ENCODE measurements at places on chromosomes 2 and 18.

- DNase-seq, result no peak
Observed at GRCh38 chr2:150647943-150648342, 160.5 kb upstream of the RND3 start.

DNA sequence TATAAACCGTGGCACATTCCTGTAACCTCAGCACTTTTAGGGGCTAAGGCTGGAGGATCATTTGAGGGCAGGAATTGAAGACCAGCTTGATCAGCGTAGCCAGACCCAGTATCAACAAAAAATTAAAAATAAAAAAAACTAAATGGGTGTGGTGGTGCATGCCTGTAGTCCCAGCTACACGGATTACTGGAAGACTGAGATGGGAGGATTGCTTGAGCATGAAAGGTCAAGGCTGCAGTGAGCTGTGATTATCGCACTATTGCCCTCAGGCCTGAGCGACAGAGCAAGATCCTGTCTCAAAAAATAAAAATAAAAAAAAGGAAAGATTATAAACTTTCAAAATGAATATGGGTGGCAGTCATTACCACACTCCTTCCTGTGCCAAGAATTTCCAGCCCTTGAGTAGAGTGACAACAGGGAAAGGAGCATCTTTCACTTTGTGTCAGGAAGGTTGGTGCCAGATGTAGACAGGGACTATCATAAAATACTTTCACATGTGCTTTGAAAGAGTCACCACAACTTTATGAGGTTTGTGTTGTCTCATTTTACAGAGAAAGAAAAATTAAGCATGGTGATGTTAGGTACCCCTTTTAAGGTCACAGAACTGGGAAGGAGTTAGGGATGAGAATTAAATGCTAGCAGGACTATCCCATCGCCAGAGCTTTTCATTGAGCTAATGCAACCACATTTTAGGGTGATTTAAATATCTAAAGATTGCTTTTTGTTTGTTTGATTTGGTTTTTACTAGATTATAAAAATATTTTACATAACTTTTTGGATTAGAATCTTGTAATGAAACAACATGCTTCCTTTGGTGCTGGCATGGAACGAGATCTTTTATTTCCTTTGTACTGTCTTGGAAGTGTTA is 1617.4 kb upstream of the ACVR2A start:
- DNase-seq, result no peak

GRCh38 chr2:37784071-37784758 is 112.8 kb upstream of the CDC42EP3 start:
- no peak for DNase-seq

DNA sequence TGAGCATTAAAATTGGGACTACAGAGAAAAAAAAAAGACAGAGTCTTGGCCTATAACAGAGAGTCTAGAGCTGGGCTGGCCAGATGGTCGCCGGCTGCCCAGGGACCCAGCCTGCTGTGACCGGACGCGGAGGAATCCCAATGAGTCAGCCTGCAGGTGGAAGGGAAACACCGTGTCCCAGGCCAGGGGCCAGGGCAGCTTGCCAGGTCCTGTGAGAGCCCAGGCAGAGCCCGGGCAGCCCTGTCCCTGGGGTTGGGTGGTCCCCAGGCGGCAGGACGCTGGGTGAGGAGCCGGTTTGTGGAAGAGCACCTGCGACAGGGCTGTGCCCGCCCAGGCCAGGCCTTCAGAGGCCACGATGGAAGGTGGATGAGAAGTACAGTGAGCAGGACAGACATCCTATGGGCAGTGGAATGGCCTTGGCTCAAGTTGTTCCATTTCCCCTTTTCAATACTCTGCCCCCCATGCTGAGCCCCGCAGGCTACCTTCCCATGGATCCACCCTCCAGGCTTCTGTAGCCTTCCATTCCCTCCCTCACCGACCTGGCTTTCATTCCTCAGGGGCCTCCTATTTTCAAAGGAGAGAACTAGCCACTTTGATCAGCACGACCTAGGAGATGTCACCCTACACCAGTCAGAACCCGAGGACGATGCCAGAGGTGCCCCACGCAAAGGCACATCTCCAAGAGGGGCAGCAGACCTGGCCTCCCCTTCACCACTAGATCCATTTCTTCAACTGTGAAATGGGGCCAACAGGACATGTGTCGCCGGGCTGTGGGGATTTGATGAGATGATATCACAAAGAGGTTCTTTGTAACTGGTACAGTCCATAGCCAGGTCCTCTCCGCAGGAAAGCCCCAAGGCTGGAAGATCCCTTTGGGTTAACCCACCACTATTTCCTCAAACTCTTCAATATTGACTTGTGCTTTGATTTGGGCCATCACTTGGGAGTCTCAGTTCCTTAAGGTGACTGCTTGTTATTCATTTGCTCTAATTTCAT is 87.5 kb downstream of the POLR1A start:
- no peak for DNase-seq

DNA sequence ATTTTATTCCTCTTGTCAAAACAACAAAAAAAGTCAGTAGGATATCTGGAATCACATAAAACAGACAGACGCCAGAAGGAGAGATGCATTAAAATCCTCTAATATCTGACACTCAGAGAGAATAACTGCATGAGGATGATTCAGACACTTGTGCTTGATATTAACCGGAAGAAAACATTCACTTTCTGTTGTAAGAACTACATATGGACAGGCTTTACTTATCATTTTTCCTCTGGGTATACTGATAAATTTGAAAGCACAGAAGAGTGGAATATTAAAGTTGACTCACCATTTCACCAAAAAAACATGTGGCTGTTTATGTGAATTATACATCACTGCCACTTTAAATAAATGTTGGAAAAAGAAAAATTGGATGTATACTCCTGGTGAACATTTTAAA is 589.1 kb upstream of the CDH2 start:
- no peak for DNase-seq

- no peak for DNase-seq
Observed at GRCh38 chr2:201618744-201619662, 24.3 kb downstream of the TMEM237 start.

GRCh38 chr2:167404627-167405284 is 516.5 kb downstream of the XIRP2 start:
- DNase-seq, result no peak

DNA sequence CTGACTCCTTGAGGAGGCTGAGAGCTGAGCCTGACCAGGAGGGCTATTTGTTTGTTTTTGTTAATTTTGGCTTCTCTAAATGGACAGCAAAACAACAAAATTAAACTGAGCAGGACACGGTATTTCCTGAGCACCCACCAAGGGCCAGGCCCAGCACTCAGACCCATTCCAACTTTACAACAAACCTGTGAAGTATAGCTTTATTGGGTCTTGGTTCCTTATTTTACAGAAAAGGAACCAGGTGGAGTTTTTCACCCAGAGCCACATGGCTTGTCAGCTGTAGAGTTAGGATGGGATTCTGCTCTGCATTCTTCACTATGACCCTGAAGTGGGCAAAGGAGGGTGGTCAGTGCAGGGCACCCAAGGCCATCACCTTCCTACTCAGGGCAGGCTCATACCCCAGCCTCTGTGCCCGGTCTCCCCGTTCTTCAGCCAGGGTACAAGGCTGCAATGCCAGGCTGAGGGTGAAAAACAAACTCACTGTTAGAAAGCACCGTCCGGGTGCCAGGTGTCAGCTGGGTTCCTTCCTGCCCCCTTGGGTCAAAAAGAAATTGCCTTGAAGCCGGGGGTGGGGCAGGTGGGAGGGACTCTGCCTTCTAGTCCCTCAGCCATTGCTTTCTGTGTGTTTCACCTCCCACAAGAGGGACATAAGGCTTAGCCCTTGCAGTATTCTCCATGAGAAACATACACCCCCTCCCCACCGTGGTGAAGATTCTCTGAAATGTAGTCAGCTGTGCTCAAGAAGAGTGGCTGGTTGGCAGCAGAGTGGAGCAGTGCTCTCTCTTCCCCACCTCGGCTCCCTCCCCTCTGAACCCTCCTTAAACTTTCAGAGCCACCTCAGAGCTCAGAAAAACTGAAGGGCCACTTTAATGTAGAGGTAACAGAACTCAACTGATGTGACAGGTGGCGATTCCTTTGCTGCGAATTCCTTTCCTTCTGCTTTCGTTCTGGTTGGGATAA is 2.2 kb downstream of the PSD4 start:
- no peak for DNase-seq

DNA sequence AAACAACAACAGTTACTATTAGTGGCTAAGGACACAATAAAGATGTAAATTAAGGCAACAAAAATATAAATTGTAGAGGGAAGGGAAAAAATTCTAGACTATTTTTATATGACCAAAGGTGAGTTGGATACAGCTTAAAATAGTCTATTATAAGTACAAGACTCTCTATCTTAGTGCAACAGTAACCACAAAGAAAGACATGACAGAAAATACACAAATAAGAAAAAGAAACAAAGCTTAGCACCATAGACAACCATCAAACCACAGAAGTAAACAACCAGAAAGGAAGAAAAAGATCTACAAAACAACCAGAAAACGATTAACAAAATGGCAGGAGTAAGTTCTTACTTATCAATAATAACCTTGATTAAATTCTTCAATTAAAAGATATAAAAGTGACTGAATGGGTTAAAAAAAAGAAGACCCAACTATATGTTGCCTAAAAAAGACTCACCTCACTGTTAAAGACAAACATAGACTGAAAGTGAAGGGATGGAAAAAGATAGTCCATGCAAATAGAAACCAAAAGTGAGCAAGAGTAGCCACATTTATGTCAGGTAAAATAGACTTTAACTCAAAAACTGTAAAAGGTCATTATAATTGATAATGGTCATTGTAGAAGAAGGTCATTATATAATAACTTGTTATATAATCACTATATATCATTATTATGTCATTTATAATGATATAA is 62.5 kb downstream of the USP40 start:
- DNase-seq, result no peak

DNA sequence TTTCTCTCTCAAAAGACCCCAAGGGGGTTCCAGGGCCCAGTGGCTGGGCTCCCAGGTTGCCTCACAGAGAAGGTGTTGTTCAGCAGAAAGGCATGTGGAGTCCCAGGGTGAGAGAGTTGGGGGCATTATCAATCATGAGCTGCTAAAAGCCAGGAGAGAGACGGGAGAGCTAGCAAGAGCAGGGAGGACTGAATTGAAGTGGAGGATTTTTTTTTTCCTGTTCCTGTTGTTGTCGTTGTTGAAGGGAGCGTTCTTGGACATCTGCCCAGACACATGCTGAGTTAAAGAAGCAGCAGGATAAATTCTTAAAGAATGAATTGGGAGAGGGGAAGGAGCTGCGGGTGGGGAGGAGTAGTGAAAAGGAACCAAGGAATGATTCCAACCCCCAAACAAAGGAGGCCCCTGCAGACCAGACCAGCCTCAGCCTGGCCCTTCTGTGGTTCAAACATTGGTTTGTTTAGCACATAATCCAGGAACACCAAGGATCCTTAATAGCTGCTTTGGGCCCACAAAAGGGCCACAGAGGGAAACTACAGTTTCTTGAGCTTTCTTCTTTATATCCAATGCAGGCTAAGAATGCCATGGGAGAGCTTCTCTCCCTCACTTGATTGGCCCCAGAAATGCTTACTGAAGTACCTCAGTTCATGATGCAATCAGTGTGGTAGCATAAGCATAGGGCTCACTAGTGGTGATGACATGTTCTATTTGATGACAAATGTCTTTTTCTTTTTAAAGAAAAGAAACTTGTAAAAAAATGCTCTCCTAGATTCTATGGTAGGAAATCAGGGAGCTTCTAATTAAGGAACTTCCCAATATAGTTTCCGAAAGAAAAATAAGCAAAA is 146.0 kb downstream of the SETBP1 start:
- DNase-seq, result no peak

DNA sequence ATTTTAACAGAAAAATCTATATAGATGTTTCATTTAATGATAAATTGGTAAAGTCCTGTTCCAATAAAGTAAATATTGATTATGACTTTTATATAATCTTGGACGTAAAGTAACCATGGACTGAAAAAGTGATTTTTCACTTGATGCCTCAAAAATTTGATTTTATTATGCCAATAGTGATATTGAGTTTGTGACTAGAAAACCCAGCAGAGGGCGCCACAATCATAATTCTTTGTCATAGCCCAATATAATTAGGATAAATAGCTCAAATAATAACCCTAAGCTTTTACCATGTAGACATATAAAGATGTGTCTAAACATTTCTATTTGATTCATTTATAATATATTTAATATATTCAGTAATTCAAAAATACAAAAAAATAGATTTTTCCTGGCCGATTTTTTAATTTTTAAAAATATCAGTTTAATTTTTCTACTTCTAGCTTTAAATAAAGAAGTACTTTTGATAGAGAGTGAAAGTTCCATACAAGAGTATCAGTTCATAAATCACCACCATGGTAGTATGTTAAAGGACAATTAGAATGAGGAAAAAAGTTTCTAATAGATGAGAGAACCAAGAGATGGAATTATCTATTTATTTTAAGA is 30.7 kb downstream of the CAMKMT start:
- DNase-seq, result no peak

DNA sequence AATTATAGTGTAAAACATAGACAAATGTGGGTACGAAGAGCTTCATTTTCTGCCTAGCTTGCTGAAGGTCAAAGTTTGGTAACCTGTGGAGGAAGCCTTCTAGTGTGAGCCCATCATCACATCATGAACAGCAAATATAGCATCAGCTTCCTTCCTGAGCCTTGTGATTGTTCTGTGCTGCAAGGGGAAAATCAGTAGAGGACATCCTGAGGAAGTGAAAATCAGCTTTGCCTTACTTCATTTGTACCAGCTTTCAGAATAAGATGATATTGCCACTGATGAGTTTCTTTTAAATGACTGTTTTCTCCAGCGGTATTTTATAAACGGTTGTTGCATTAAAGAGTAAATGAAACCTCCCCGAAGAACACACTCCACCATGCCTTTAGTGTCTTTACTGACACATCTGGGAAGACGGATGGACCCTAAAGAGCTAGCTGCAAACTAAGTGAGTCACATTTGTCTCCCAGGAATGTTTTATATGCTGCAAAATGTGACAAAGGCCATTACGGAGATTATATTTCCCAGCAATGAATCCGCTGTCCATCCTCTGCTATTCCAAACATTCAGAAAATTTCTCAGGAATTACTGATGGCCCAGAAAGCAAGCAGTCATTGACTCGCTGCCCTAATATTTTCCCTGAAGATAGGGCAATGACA is 1272.8 kb downstream of the SUCLG1 start:
- no peak for DNase-seq

- no peak for DNase-seq
Observed at GRCh38 chr2:239476029-239476756, 75.4 kb upstream of the HDAC4 start.

DNA sequence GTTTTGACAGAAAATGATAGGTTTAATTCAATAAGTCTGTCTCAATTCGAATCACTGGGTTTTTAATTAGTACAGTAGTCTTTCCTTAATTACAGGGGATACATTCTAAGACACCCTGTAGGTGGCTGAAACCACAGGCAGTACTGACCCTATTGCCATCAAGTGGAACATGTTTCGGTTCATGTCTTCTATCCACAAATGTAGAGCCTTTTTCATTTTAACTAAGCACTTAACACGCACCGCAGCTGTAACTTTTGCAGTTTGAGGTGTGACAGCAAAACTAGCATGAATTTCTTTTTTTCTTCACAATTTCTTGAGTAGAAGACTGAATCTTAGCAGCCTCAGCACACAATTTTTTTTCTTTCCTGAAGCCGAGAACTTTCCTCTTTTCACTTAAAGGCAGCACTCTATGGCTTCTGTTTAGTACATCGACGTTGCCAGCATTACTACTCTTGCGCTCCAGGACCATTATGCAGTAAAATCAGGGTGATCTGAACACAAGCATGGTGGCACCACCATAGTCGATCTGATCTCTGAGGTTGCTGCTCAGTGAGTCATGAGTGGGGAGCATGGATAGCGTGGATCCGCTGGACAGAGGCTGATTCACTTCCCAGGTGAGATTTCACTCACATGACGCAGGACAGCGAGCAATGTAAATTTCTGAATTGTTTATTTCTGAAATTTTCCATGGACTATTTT is 805.1 kb downstream of the RNF144A start:
- no peak for DNase-seq

GRCh38 chr2:175677880-175678279 is 324.2 kb downstream of the LNPK start:
- DNase-seq, result no peak
